ELF-1 (cell line): ENCODE measurements at places on chromosomes 7 and 10.
A peak's percentile ranks its signal among the peaks of the same experiment; 100 is the strongest.

DNA sequence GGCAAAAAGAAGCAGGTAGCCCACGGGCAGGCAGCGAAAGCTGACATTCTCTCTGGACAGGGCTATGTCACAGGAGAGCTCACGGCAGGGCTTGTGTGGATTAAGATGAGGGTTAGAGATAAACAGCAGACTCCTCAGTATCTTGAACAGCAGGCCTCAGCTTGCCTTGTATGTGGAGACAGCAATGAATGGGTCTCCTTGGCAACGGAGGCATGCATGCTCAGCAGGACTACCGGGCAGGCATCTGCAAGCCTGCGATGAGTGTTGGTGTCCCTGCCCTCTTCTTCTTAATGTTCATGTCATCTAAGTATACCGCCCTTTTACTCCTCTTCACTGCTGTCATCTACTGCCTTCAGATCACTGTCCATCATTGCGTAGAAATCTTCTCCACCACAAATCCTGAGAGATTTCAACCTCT, 81.9 kb upstream of the C1GALT1 start:
- DNase-seq: peak; percentile 89

- DNase-seq: no peak
Observed at GRCh38 chr10:127174866-127175265, 21.5 kb downstream of the INSYN2A start.

DNA sequence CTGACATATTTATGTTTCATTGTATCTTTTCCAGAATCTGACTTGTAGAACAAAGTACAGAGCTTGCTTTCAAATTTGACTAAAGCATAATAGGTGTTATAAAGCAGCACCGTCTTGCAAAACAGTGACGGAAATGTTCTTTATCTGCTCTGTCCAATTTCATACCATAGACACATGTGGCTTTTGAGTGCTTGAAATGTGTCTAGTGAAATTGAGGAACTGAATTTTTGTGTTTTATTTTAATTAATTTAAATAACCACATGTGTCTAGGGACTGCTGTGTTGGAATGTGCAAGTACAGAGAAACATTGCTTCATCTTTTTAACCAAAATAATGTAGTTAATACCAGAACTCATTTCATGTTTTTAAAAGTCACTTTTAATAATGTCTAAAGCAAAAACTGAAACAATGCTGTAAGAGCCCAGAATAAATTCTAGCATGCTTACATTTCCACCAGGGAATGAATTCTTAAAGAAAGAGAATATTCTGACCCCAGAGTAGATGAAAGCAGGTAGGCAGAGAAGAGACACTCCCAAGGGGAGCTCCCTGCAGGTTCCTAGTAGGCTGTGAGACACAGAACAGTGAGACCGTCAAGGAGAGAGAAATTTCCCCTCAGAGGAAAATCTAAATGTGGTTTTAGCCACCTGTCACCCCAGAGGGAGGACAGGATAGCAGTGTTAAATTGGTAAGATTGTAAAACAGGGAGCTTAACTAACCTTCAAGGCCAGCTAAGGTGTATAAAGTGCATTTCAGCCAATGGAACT, 175.3 kb upstream of the KMT2E start:
- DNase-seq: no peak

GRCh38 chr10:57624066-57624465, 643.6 kb downstream of the IPMK start:
- no peak for DNase-seq

DNA sequence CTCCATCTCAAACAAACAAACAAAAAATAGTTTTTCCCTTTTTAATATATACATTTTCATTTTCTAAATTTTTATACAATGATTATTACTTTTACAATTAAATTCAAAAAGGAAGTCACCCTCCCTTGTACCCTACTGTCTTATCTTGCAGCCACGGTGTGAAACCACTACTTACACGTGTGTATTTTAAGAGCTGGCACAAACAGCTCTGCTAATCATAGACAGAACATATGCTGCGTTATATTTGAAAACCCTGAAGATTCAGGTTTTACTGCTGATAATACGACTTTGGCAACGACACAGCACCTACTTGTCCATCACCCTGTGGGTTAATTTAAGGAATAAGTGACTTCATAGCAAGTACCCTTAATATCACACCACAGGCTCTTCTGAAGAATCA, 991 bp downstream of the ANKRD61 start:
- DNase-seq: no peak

DNA sequence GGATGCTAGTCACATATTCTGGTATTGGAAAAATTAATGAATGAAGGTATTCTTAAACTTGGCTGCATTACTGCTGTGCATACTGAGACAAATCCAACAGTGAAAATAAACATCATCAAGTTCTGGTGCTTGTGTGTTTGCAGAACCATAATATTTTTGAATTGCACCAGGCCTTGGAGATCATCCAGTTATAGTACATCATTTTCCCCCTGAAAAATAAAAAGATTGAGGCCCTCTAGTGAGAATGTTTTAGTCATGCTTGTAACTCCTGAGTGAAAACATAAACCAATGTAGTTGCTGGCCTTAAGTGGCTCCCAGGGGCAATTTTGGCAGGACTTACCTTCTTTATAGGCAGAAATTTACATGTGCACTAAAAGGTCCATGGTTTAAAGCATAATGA, 218.8 kb upstream of the TMEM229A start:
- DNase-seq: no peak

DNA sequence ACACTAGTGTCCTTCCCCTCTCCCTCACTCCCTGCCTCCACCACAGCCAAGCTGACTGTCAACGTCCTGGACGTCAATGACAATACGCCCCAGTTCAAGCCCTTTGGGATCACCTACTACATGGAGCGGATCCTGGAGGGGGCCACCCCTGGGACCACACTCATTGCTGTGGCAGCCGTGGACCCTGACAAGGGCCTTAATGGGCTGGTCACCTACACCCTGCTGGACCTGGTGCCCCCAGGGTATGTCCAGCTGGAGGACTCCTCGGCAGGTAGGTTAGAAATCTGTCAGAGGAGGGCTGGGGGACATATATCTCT, 24.9 kb upstream of the VSIR start:
- DNase-seq: no peak

DNA sequence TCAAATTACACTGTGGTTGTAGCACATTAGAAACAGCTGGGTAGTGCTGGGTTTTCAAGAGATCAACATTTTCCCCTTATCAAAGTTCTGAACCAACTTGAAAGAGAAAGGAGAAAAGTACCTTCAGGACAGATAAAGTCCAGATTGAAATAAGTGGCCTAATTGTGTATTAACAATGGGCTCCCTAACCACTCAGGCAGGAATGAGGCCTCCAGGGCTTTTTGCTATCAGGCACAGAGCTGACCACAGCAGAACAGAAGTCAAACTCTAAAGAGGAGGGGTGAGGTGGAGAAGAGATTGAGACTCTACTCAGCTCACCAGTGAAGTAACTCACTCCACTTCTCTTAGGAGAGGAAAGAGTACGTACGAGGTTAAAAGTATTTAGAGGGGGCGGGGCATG, 394.1 kb upstream of the PHF14 start:
- peak; percentile 88 for DNase-seq

- no peak for DNase-seq
Observed at GRCh38 chr7:120523985-120524384, 251.0 kb downstream of the KCND2 start.

- DNase-seq: no peak
Observed at GRCh38 chr7:22979251-22979650, 34.7 kb downstream of the HYCC1 start.

GRCh38 chr10:122267849-122268737, 3.0 kb upstream of the BTBD16 start:
- DNase-seq: peak; percentile 81

- no peak for DNase-seq
Observed at GRCh38 chr7:80729591-80730320, 91.3 kb downstream of the CD36 start.

DNA sequence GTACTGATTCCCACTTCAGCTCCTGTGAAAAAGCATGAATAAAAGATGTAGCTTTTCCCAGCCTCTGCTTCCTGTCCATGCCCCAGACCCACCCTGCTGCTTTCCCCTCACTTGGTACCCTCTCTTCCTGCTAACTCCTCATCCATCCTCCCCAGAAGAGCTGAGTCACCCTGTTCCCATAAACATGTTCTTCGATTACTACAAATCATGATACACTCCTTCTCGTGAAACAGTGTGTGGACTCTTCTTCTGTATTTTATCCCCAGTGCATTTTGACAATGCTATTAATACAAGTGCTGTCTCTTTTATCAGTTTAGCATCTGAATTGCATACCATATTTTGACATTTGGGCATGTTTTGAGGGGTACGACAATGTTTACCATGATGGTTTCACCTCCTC, 45.8 kb upstream of the SORBS1 start:
- DNase-seq: no peak

- no peak for DNase-seq
Observed at GRCh38 chr10:113226831-113227445, 276.9 kb downstream of the TCF7L2 start.

DNA sequence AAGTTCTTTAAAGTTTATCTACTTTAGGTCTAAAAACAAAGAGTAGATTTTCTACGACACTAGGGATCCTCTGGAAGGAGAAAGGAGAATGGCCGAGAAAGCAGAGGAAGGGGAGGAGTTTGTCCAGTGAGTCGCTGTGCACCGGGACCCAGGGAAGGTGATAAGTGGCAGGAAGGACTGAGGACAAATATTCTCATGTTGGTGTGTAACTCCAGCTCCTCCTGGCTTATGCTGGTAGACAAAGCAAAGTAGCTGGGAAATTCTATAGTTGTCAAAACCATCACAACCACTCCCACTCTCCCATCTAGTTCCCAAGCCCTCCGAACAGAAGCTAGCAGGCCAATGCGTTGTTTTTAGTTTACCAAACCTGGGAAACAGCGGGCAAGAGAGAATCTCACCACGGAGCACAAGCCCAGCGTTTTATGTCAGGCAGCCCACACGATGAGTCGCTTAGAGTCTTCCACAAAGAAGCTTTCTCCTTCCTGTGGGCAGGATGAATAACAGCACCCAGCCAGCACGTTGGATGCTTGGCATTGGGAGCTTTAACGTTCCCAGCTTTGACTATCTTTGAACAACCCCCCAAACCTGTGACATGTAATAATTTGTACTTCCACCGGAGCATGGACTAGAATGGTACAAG, 32.9 kb upstream of the JCAD start:
- DNase-seq: no peak

- DNase-seq: no peak
Observed at GRCh38 chr7:43021431-43021830, 89.3 kb downstream of the MRPL32 start.

- no peak for DNase-seq
Observed at GRCh38 chr10:108789919-108790318, 1133.4 kb downstream of the XPNPEP1 start.

DNA sequence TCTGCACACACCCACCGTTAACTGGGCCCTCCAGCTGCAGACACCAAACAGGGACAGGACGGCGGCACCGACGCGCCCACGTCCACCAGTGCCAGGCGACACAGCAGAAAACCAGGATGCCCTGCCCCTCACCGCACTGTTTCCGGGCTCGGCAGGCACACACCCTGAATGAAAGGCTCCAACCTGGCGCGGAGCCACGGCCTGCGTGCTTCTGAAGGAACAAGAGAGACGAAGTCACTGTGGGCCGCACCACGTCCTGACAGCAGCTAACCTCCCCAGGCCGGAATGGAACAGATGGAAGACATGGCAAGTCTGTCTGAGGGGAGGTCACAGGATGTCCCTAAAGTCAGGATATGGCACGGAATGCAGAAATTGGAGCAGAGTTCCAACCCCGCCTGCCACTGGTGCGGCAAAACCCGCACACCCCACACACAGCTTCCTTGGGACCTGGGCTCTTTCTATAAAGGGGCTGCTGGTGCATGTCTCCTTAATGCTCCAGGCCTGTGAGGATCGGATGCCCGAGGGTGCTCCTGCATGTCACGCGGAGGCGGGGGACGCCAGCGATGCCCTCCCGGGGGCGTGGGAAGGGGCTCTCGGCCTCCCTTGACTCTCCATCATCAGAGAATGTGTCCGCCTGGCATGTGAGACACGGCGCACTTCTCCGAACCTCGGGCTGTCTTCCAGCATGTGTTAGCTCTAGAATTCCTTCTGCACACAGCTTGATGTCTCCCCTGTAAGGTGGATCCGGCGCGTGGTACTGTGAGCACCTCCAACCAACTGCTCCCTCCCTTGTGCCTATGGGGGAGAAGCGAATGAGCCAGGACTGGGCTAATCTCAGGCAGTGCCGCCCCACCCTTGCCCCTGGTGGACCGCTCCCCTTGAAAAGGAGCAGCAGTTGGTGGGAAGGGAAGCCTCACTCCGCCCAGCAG, 3.9 kb upstream of the GPER1 start:
- DNase-seq: no peak

DNA sequence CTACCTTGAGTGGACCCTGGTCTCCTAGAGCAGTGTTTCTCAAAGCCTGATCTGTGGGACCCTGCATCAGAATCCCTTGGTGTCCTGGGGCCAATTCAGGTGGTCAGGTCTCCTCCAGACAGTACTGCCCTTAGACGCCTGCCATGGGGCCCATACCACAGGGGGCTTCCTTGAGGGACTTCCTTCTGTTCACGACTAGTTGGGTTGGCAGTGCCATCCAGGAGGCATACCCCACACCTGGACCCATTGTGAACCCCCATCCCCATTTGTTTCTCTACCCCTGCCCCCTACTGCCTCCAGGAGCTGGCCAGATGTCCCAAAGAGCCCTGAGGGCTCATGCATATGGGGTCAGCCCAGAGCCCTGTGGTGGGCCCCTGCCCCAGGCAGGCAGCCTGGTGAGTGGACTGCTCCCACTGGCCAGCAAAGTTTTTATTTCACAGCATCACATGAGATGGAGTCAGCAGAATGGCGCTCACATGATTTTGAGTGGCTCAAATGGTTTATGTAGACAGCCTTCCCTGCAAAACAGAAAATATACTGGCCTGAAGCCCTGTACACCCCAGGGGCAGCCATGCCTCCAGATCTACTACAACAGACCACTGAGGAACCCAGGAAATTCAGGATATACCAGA, 259.9 kb upstream of the ZMIZ1 start:
- DNase-seq: no peak

DNA sequence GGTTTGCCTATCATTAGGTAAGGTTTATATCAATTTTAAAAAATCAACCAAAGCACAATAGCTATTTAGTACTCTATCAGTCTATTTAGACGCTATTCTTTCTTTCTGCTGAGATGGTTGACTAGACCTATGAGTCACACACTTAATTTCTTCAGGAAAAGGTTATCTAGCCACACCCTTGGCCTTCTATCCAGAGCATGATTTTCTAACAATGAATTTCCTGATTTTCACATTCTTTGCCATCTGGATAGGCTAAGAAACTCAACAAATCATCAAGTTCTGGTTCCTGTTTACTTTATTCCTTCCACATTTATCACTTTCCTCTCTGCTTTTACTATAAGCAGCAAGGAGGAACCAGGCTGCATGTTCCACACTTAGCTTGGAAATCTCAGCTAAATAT, 8.1 kb downstream of the PRPS1L1 start:
- no peak for DNase-seq

DNA sequence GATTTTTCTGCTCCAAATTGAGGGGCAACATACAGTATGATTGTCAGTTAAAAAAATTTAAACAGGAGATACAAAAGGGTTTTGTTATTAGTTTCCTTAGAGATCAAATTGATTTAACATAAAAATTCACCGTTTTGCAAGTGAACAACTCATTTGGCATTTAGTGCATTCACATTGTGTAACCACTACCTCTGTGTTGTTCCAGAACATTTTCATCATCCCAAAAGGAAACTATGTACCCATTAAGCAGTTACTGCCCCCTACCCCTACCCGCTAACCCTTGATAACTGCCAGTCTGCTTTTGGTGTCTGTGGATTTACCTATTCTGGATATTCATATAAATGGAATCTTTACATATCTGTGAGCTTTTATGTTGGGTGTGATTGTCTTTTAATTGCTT, 3.1 kb downstream of the ZRANB1 start:
- DNase-seq: no peak

GRCh38 chr10:130137090-130137448, 878 bp downstream of the GLRX3 start:
- DNase-seq: peak; percentile 46
